ENCODE measurements at places on chromosomes 12 and 14.

GRCh38 chr12:98319716-98320425 is 195.5 kb upstream of the TMPO start:
- no peak for DNase-seq

DNA sequence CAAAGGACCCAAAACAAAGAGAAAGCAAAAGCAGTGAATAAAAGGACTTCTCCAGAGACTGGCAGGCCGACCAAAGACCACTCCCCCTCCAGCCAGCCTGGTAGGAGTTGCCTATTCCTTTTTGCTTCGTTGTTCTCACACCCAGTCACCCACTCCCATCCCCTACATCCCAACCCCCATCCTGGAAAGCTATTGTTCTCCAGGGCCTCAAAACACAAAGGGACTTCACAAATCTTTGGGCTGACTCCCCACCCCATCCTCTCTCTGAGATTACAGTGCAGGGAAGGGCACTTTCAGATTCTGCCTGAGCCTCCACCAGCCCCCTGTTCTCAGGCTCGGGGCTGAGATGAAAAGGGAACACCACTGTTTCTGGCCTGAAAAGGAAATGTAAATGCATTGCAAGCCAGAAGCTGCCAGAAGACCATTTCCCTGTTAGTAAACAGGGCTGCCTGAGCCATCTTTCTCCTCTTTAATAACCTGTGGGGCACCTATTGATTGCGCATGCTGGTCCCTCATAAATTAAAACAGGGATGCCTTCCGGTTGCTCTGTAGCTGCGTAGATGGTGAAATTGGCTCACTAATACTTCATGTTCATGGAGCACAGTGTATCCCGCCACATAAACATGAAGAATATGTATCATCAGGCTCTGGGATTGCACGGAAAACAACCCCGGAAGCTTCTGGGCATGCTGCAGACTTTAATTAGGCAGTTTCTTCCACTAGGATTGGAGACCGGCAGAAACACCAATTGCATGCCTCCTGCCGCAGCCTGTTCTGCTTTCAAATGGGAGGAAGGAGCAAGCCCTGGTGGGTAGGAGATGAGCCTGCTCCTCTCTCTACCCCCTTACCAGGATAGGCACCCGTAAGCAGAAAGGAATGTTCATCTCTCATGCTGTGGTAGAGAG is 130.3 kb upstream of the FUT8 start:
- no peak for DNase-seq

DNA sequence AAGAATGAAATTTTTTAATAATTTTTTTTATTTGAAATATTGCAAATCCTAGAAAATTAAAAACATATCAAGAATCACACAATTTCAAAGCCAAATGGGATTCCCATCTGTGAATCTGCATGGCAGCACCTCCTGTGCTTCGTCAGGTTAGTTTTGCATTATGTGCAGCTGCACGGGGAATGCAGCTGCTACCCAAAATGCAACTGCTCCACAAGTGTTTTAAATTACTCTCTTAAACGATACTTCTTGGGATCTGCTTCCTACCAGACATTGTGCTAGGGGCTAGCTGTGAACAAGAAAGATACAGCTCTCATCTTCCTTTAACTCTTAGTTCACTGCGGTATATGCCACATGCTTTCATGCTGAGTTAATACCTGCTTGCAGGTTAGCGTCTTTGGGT is 154.2 kb downstream of the CRADD start:
- no peak for DNase-seq

GRCh38 chr14:93146119-93146518 is 30.4 kb upstream of the ITPK1 start:
- no peak for DNase-seq

GRCh38 chr12:115232455-115233156 is 548.6 kb upstream of the TBX3 start:
- DNase-seq: no peak

DNA sequence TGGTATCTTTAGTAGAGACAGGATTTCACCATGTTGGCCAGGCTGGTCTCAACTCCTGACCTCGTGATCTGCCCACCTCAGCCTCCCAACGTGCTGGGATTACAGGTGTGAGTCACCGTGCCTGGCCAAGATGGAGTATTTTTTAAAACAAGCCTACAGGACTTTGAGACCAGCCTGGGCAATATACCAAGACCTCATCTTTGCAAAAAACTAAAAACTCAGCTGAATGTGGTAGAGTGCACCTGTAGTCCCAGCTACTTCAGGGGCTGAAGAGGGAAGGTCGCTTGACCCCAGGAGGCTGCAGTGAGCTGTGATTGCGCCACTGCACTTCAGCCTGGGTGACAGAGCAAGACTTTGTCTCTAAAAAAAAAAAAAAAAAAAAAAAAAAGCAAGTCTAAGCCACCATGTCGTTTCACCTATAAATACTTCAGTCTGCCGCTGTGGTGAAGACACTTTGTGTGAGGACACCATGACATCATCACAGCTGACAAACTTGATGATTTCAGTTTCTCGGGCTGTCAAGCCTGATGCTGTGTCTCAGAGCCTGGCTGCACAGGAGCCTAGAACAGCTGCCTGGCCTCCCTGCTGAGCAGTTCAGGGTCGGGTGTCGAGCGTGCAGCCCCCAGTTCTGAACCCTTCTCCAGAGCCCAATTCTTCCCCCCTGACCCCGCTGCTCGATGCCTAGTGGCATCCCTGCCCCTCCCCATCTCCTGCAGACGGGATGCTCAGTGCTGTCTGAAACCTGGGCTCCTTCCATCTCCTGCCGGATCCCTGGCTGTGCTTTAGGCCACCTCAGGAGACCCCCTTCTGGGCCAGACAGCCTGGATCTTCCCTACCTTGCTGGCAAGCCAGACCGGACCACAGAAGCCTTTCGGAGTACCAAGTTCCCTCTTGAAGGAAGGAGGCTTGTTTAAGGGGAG is 119.2 kb upstream of the EVL start:
- DNase-seq: no peak

GRCh38 chr14:44896275-44897040 is 65.3 kb downstream of the KLHL28 start:
- DNase-seq: no peak

GRCh38 chr12:38838056-38838850 is 67.1 kb downstream of the CPNE8 start:
- no peak for DNase-seq

- no peak for DNase-seq
Measured at GRCh38 chr12:7143564-7143963, 13.4 kb downstream of the CLSTN3 start.

GRCh38 chr12:132354982-132355680 is 25.7 kb upstream of the GALNT9 start:
- DNase-seq: no peak

DNA sequence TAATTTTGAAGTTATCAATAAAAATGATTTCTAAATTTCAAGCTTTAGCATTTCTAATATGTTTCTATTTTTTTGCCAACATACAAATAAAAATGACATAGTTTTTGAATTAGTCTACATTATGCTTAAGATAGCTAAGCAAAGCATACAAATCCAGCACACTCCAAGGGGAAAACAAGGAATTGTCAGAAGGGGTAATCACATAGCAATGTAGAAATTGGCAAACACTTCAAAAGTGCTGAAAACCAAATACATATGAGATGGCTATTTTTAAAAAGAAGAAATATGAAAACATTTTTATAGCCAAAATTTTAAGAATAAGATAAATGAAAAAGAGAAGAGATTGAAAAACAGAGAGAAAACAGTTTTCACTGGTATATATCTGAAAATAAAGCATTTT is 308.0 kb downstream of the SLC6A15 start:
- no peak for DNase-seq

GRCh38 chr12:81450920-81451739 is 308.0 kb downstream of the PPFIA2 start:
- DNase-seq: no peak

GRCh38 chr12:105296116-105297089 is 34.1 kb upstream of the C12orf75 start:
- DNase-seq: no peak

- DNase-seq: no peak
Measured at GRCh38 chr12:126506426-126507182, 1441.4 kb downstream of the AACS start.

DNA sequence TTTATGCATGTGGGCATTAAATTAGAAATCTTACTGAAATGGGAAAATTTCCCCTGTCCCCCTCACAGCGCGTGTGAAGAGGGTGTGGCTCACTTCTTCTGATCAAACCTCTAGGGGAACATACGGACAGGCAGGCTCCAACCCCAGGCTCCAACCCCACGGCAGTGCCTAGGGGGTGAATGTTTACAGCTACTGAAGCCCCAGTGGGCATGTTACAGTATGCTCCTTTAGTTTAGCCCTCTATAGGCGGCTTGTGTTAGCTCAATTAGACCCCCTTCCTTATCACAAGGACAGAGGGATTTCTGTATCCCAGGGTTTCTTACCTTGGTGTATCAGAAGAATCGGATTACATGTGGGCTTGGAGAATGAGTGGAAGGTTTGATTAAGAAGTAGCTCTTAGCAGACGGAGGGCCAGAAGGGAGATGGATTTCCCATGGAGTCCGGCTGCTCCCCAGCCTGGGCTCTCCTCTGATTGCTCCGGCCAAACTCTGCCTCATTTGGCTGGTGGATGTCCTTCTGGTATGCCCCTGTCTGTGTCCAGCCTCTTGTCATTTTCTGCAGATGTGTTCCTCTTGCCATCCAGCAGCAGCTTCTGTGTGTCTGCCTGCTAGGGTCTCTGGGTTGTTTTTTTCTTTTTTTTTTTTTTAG is 223.7 kb downstream of the TMTC2 start:
- no peak for DNase-seq

DNA sequence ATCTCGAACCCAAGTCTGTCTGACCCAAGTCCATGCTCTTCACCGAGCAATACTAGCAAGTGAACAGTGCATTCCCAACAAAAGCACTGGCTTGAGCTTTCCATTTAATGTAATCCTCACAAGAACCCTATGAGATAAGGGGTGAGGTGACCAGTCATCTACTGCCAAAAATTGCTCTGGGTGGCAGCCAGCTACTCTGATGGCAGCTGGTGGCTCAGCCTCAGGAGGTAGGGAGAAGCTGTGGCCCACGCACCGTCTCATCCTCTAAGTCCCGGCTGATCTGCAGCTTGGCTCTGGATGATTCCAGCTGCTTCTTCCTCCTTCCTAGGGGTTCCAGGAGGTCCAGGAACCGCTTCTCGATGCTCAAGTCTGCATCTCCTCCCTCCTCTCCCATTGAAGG is 75.2 kb downstream of the PLEKHG3 start:
- DNase-seq: no peak

DNA sequence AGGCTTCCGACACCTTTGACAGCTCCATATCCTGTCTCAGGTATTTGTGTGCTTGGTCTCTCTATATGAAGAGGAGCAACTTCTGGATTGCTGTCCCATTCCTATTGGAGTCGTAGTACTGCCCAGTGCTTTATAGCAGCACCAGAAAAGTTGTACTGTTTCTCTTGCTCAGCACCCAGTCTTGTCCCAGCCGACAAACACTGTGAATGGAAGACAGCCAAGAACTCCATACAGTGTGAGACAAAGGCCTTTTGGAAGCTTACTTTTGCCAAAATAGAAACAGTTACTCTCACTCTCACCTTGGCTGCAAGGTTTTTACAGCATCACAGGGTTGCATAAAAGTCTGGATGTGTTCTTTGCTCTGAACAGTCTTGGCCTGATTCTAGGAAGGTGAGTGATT is 105.3 kb downstream of the TGFB3 start:
- no peak for DNase-seq

- no peak for DNase-seq
Measured at GRCh38 chr12:15468911-15469310, 146.6 kb downstream of the PTPRO start.

DNA sequence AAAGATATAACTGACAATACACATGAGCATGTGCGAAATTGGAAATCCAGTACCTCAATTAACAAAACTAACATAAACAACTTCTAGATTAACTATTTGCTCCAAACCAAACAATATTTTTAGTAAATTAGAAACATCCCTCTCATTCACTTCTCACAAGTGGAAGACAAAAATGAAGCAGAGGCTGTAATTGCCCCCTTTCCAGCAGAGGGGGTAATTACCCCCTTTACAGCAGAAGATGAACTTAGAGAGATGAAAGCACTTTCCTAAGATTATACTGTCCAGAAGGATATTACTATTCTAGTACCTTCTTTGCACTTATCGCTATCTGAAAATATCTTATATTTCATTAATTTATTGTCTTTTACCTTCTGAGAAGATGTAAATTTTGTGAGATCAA is 1025.2 kb downstream of the FSCB start:
- DNase-seq: no peak
